ENCODE measurements at places on chromosomes 13 and 19.
A peak's percentile ranks its signal among the peaks of the same experiment; 100 is the strongest.

- no peak for DNase-seq
Measured at GRCh38 chr13:86601351-86601750, 802.1 kb upstream of the SLITRK6 start.

GRCh38 chr13:75796825-75797224, 160.7 kb downstream of the LMO7 start:
- DNase-seq: no peak

- no peak for DNase-seq
Measured at GRCh38 chr19:36409841-36410240, 8.6 kb downstream of the ZFP82 start.

- DNase-seq: no peak
Measured at GRCh38 chr13:44068737-44069136, 189.0 kb downstream of the LACC1 start.

GRCh38 chr19:10113964-10114650, 2.6 kb downstream of the P2RY11 start:
- no peak for DNase-seq

GRCh38 chr13:79880818-79881217, 399.9 kb downstream of the NDFIP2 start:
- no peak for DNase-seq

- no peak for DNase-seq
Measured at GRCh38 chr19:48878196-48879024, 6.2 kb downstream of the PPP1R15A start.

DNA sequence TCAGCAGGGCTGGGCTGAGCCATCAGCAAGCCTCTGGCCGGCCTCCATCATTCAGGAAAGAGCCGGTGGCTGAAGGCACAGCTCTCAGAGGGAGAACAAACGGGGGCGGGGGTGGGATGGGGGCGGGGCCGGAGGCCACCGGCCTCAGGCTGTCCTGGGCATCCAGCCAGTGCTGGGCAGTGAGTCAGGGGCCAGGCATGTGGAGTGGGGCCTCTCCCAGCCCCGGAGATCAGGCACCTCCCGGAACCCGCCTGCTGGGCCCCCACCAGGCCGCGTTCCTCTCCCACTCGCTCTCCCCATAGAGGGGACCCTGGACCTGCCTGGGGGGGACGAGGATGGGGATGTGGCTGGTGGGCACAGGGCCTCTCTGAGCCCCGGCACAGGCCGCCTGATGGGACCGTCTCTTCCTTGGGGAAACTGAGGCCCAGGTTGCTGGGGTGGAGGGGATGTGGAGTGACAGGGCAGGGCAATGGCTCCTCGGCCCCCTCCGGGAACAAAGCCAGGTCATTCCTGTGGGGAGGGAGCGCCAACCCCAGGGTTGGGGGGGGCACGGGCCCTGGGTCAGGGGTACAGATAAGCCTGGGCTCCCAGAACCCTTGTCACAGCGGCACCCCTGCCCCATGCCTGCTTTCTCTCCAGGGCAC, 12.9 kb downstream of the SPC24 start:
- DNase-seq: no peak

DNA sequence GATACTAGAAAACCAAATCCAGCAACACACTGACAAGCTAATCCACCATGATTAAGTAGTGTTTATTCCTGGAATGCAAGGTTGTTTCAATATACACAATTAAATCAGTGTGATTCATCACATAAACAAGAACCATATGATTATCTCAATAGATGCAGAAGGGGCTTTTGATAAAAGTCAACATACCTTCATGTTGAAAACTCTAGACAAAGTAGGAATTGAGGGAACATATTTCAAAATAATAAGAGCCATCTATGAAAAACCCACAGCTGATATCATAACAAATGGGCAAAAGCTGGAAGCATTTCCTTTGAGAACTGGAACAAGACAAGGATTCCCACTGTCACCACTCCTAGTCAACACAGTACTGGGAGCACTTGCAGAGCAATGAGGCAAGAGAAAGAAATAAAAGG, 213.6 kb upstream of the CSNK1A1L start:
- no peak for DNase-seq

GRCh38 chr13:75071796-75072195, 410.2 kb downstream of the TBC1D4 start:
- no peak for DNase-seq

GRCh38 chr13:105232439-105232838, 1303.0 kb downstream of the EFNB2 start:
- no peak for DNase-seq

GRCh38 chr19:4830768-4831265, 695 bp downstream of the TICAM1 start:
- DNase-seq: no peak

- DNase-seq: no peak
Measured at GRCh38 chr19:49489601-49490167, 2.3 kb downstream of the RPL13A start.

- DNase-seq: no peak
Measured at GRCh38 chr13:50573066-50573465, 270.4 kb downstream of the DLEU7 start.

GRCh38 chr13:41915081-41915480, 45.8 kb downstream of the VWA8 start:
- DNase-seq: no peak

DNA sequence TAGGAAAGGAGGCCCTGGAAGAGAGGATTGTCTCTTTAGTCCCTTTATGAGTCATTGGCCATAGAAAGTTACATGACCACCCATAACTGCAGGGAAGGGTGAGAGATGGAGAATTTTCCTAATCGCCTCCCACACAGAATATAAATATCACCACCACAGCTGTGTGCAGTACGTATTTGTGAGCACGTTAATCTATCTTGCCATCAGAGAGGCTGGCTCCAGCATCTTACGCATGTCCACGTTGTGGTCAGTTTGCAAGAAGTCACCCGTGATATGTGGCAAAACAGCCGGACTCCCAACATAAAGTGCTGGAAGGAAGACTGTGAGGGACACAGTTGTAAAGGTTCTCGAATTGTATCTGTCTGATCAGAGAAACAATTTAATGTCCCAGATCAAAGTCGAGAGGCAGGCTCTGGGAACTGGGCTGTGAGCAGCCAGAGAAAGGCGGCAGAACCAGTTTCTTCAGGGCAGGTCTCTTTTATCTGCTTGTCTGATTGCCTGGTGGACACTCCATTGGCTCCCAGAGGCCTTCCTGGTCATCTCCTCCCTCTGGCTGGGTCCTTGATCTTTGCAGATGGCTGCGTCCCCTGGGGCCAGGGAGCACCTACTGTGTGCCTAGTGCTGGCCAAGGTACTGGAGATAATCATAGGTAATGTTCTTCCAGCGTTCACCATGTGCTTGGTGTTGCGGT, 74.9 kb downstream of the SIPA1L3 start:
- DNase-seq: no peak

DNA sequence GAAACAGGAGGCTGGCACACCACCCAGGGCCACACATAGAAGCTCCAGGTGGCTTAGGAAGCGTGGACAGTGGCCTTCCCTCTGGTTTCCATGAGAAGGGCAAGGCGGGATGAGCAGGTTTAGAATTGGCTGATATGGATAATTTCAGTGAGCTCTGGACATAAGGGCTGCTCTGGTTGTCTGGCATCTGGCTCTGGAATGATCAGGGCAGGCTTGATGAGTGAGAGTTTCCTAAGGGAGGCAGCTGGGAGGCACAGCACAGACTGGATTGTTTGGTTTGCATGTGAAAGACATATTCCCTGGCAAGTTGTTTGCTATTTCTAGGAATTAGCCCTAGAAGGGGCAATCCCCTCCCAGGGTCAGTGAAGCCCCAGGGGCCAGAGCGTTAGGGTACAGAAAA, 129.5 kb downstream of the ATP8A2 start:
- no peak for DNase-seq

- DNase-seq: no peak
Measured at GRCh38 chr13:29532116-29532515, 63.4 kb downstream of the SLC7A1 start.

DNA sequence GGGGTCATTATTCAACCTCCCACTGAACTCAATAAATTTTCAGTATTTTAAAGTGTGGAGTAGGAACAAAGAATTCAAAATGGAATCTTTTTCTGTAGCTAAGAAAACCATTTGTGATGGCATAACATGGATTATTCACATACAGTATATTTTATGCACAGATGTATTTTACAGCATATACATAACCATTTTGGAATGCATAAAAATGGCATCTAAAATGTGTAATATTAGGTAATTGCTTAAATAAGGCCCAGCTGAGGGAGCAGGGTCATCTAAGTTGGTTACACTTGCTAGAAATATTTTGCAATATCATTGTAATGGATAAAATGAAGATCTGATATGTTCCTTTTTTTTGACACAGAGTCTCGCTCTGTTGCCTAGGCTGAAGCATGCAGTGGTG, 146.9 kb downstream of the LMO7 start:
- no peak for DNase-seq

DNA sequence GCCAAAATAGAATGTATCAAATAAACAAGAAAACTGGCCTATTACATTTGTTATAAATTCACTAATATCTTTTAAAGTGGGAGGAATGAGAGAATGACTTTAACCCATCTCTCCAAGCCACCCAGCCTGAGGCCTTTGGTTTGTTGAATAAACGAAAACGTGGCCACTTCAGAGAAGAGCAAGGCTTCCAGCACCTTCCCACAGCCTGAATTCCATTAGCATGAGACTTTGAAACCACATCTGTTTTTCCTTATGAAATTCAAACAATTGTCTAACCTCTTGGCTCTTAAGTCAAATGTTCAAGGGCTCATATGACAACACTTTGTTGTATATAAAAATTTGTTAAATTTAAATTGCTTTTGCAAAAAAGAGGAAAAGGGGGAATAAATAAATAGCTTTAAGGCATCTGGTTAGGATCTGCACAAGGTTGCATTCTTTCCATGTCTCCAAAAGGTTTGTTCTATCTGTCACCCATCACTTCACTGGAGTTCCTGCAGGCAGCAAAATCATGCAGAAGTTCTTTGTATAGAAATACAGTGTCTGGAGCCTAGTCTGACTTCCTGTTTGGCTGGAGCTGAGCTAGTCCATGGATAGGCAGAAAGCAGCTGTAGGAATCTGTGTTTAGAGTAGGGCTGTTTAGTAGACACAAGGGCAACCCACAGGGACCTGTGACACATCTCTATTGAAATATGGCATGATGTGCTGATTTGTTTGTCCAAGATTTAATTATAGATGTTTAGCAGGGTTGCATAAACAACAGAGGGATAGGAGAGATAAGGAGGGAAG, 502.3 kb downstream of the KCTD12 start:
- no peak for DNase-seq

DNA sequence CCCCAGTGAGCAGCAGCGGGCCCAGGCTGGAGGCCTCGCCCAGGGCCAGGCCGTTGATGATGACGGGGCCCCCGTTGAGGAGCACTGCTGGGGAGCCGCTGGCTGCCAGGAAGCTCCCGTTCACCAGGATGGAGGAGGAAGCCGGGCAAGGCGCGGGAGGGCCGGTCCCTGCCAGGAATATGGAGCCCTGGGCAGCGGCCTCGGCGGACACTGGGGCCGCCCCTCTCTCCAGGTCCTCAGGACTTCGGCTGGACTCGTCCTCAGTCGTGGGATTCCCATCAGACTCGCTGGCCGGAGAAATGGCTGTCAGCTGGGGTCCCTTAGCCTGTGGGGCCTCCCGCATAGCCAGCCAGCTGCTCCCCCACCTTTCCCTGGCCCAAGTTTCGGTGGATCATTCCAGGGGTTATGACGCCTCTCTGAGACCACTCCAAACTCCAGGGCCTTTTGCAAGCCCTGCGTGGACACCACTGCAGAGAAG, 2.1 kb downstream of the SIX5 start:
- no peak for DNase-seq

- peak; percentile 3 for DNase-seq
Measured at GRCh38 chr13:30978981-30979956, 46.8 kb downstream of the TEX26 start.

- no peak for DNase-seq
Measured at GRCh38 chr13:110856942-110857835, 57.7 kb downstream of the ANKRD10 start.

- no peak for DNase-seq
Measured at GRCh38 chr19:11322269-11323024, 17.0 kb downstream of the RAB3D start.

DNA sequence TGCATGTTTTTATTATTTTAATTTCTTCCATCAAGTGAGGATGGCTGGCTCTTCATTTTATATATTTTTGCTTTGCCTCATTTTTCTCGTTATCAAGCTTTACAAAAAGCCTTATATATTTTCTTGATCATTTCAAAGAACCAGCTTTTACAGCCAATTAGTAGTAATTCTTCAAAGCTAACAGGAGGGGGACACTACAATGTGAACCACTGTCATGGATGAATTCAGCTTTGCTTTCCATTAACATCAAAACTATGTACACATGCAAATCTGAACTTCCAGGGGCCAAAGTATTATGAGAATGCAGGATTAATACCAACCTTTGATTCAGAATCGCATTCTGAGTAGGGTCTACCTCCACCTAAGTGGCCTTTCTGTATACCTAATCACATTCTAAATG, 11.1 kb downstream of the UQCRFS1 start:
- no peak for DNase-seq

DNA sequence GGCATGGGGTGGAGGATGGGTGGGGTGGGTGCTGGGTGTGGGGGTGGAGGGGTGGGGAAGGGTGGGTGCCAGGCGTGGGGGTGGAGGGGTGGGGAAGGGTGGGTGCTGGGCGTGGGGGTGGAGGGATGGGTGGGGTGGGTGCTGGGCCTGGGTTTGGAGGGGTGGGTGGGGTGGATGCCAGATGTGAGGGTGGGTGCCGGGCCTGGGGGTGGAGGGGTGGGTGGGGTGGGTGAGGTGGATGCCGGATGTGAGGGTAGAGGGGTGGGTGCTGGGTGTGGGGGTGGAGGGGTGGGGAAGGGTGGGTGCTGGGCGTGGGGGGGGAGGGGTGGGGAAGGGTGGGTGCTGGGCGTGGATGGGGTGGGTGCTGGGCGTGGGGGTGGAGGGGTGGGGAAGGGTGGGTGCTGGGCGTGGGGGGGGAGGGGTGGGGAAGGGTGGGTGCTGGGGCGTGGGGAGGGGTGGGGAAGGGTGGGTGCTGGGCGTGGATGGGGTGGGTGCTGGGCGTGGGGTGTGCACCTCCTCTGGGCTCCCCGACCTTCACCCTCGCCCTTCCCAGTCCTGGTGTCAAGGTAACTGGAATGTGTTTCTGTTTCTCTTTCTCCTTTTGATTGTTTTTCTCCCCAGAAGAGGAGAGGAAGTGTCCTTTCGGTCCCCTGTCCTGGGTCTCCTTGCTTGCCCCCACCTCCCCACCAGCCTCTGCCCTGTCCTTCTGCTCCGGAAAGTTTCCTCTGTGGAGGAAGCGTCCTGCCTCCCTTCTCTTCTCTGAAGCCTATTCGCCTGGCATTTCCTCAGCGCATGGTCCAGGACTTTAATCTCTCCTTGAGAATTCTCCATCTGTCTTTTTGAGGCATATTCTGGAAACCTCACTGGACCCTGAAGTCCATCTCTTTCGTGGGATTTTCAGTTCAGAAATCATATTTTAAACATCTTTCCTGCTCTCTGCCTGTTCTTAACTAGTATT, 22.9 kb upstream of the CFAP97D2 start:
- no peak for DNase-seq

DNA sequence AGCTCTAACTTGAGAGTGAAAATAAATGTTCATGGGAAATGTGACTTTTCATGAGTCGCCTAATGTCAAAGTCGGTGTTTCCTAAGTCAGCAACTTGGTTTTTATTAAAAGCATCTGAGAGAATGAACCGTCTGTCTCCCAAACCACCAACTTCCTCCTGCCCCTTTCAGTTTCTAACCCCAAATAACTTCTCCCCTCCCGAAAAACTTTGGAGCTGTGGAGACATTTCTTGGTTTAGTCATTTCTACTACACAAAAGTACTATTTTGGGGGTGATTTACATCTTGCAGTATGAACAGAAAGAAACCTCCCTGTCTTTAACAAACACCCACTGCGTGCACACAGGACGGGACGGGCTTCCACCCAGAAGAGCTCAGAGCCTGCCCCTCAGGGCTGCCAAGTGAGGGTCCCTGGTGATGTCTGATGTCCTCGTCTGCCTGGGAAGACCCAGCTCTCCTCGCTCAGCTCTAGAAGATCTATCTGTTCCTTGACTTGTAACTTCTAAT, 65.0 kb downstream of the RASA3 start:
- no peak for DNase-seq
